ENCODE measurements at places on chromosomes 16 and 17.

- DNase-seq = no peak
These were observed 878.0 kb upstream of the GOT2 start for GRCh38 chr16:59612094-59612493.

DNA sequence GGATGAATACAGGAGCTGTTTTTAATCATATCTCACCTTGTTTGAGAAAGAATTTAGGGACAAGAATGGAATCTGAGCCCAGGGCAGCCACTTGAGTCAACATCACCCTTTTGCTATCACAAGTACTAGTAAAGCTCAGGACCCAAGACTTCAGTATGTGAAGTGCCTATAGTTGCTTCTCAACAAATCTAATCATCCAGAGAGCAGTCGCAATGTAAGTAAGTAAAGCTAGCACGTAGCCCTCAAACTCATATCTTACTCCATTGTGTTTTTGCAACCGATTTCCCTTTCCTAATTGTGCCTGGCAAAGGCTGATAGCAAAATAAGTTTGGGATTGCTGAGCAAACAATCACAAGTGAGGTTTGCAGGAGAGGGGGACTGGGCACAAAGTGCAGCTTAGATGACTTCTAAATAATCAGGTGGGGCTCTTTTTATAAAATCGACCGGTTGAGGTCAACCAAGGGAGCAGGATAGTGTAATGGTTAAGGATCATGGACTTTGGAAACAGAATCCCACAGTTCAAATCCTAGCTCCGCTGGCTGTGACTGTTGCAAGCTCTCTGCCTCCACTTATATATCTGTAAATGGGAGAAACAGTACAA lies 13.0 kb downstream of the TOB1 start:
- DNase-seq = no peak

DNA sequence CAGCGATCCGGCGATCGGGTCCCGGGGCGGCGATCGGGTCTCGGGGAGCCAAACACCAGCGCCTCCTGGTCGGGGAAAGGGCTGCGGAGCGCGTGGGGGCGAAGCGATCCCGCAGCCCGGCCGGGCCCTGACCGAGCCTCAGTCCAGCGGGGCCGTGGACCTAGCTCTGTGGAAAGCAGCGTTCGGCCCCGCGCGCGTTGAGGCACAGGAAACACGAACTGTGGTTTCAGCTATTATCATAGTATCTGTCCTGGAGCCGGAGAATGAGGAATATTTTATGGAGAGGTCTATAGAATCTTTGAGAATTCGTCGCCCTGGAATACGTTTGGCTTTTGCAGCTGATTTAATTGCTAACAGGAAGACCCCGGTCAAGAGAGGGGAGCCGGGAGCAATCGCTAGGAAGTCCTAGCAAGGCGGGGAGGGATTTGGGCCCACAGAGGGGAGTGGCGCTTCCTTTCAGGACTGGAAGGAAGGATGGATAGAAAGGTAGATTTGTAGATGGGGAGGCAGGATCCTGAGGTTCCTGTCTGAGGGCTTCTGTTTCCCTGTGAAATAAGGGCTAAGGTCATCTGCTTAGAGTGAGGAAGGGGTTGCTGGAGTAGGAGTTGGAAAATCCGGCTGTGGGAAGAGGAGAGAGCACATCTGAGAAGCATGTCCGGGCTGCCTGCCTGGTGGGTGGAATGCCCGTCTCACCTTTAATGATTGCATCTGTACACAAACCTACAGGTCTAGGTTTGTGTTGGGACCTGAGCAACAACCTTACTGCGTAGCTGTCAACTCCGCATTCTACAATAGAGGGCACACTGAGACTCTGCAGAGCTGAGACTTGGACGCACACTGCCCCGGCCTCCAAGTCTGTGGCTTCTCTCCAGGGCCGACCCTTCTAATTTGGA lies 770 bp downstream of the CCNF start:
- DNase-seq = peak; percentile 56

DNA sequence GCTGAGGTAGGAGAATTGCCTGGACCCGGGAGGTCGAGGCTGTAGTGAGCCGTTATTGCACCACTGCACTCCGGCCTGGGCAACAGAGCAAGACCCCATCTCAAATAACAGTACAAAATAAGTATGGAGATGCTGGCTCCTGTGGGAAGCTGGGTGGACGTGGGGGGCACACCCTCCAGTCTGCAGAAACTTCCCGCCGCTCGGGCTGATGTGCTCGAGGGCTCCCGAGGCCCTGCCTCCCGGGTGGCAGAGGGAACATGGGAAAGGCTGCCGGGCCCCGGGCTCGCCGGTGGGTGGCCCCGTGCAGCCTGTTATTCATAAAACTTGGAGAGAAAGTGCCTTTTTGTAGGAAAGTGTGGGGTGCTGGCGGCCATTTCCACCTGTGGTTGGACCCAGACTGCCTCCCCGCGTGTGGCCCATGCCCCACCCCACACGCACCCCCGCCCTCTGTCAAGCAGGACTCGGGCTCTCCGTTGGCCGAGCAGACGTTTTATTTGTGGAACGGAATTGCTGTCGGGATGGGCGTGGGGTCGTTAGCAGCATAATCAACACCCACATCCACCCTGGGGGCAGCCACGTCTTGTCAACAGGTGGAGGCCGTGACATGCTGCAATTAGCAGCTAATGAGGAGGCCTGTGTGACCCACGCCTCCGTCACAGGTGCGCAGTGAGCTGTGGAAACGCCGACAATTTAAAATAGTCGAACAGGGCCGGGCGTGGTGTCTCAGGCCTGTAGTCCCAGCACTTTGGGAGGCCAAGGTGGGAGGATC lies 7.4 kb upstream of the CIAO3 start:
- DNase-seq = no peak

DNA sequence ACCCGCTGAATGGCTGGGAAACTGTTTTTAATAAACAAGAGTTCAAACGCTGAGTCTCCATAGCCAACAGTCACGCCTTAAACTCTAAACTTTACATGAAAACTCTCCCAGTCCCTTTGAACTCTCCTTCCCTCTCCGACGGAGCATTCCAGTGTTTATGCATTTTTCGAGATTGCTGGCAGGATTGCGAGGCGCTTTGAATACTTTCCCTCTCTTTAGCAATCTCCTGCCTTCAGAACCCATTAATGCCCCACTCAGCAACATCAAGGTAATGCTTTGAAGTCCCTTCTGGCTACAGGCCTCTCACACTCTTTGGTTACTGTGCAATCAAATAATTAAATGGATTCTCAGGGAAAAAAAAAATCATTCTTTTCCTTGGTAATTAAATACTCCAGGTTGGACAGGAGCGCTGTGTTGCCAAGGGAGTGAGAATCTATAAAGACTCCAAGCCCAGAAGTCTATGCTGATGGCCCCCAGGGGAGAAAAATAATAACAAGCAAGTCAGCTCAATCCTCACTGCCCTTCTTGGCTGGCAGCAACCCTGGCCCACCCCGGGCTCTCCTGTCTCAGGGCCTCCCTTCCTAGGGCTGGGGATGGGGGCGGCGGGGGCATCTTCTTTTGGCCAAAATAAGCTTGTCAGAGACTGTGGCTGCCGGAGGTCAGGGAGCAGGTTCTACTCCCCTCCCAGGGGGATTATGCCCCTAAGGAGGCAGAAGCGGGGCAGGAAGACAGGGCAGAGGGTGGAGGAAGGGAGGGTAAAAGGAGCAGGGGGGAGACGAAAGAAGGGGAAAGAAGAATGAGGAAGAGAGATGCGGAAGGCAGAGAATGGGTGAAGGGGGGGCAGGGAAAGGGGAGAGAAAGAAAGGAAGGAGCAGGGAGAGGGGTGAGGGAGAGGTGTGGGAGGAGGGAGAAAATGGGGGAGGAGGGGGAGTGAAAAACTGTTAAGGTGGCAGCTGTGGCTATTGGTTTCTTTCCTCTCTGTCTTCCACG lies 45.2 kb downstream of the AXIN2 start:
- DNase-seq = peak; percentile 53

- DNase-seq = no peak
These were observed 51.2 kb downstream of the CLEC16A start for GRCh38 chr16:10995565-10995964.

GRCh38 chr16:63289834-63290460 lies 1253.7 kb upstream of the CDH8 start:
- peak; percentile 38 for DNase-seq

- peak; percentile 90 for DNase-seq
These were observed 30.3 kb upstream of the CDC42EP4 start for GRCh38 chr17:73342050-73342522.

GRCh38 chr17:42342242-42343008 lies 45.8 kb downstream of the STAT3 start:
- peak; percentile 50 for DNase-seq

DNA sequence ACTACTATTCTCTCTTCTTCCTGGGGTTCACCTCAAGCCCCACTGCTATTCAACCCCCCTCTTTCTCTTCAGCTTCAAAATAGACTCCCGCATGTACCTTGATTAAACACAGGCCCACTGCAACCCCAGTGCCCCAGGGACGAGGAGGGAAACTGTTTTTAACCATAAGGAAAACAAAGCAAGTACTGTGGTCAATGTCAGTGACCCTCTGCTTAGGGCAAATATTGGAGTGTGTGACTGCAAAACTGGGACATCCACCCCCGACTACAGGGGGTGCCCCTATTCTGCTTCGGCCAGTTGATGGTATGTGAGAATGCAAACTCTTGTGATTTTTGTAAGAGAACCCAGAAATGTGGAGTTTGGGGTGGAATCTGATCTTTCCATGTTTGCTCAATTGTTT lies 9.5 kb upstream of the PNPO start:
- DNase-seq = no peak

DNA sequence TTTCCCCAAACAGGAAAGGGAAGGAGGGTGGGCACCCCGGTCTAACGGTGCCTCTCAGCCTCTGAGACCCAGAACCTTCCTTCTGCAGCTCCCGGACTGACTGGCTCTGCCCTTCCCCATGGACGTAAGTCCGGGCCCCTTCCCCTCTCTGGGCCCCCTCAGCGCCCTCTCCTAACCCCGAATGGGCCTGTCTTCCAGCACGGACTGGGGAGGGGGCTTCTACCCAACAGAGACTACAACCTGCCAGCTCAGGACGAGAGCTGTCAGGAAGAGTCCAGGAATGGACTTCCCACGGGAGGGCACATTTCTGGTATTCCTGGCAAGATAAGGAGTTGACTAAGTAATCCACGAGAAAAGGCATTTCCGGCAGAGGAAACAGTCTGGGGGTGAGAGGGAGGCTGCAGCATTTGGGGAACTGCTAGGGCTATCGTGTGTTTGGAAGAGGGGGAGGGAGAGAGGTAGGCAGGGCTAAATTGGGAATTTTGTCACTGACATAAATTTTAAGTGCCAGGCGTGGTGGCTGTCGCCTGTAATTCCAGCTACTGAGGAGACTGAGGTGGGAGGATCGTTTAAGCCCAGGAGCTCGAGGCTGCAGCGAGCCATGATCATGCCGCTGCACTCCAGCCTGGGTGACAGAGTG lies 12.1 kb upstream of the ALDOA start:
- DNase-seq = peak; percentile 77

GRCh38 chr17:34008125-34008524 lies 247.0 kb upstream of the CCL2 start:
- no peak for DNase-seq

- peak; percentile 41 for DNase-seq
These were observed 51.5 kb downstream of the NTN1 start for GRCh38 chr17:9072696-9073339.

DNA sequence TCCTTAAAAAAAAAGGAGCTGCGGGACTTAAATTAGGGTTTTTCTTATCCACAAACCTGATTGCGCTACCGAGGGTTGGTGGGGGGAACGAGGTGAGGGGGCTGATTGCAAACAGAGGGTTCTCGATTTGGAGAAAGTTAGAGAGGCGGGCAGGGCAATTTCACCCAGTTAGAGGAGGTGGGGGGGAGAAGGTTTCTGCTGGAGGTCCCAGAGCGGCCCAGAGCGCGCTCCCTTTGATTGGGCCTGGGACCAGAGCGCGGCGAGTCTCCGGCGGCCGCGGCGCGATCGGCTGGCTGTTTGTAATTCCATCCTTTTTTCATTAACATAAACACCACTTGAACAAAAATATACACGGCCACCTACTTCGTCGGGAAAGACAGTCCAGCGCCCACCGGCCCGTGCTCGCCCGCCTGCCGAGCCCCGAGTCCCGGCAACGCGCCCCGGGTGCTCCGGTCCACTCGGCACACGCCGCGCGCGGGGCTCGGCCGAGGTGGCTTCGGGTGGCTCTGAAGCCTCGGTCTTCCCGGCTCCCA lies 13.3 kb upstream of the FOXF1 start:
- DNase-seq = no peak

GRCh38 chr17:15238057-15238456 lies 27.1 kb downstream of the PMP22 start:
- DNase-seq = no peak

DNA sequence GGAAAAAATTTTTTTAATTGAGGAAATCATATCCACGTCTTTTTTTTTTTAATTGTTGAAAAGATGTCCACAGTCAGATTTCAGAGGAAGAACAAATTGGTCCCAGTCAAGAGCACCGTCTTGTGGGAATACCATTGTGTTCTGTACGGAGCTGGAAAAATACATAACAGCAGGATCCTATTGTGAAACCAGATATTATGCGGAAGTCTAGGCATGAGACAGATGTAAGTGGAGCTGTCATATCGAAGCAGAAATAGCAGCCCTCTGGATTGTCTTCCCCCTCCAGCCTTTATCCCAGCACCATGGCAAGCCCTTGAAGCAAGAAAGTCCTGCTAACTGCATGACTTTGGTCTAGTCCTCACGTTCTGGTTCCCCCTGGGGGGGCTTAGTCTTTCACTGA lies 391.6 kb upstream of the ASIC2 start:
- DNase-seq = no peak

DNA sequence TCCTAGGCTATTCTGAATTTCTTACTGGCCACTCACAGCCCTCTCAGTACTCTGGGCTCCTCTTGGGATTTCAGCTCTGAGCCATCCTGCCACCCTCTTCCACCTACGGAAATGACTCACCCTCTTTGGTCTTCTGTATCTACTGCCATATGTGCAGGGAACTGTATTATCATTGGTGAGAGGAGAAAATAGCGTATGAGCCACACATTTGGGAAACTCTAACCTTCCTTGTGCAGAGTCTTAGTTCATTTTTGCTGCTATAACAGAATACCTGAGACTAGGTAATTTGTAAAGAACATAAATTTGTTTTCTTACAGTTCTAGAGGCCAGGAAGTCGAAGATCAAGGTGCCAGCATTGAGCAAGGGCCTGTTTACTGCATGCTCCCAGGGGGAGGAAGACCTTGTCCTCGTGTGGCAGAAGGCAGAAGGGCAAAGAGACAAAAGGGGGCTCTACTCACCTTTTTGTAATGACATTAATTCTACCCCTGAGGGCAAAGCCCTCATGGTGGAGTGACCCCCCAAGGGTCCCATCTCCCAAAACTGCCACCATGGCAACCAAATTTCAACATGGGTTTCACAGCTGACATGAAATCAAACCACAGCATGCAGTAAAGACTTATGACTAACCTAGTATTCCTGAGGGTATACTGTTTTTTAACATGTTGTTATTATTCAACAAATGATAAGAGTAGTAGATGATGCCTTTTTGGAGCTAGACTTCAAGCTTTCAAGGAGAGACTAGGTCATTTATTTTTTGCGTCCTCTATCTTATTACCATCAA lies 191.8 kb downstream of the PRKCA start:
- DNase-seq = peak; percentile 98

- DNase-seq = peak; percentile 86
These were observed 12.8 kb downstream of the CRYM start for GRCh38 chr16:21265104-21265837.

DNA sequence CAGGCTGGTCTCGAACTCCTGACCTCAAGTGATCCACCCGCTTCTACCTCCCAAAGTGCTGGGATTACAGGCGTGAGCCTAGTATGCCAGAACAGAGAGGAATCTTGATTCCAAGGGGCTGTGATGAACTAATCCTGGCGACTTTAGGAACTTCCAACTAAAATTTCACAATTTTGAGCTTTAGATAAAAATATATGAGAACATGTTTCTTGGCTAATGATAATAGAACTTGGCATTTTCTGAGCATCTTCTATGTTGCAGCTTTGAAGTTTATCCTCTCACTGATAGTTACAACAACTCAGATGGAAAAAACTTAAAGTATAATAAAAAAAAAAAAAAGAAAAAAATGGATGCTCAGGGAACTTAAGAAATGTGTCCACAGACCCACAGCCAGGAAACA lies 69.8 kb upstream of the WSCD1 start:
- DNase-seq = no peak
